Glutamatergic neuron (in vitro differentiated cells): ENCODE measurements at places on chromosomes 2 and 18. TPM values are rescaled to one million over a fixed set of nuclear protein-coding genes. Genes with fewer than 3 reads are reported as not detected.

Gene ARMC9
- 19.3 TPM for total RNA-seq

Gene DUSP2
- total RNA-seq: 0.34 TPM

Gene DHX57
- 38.6 TPM for total RNA-seq

DNA sequence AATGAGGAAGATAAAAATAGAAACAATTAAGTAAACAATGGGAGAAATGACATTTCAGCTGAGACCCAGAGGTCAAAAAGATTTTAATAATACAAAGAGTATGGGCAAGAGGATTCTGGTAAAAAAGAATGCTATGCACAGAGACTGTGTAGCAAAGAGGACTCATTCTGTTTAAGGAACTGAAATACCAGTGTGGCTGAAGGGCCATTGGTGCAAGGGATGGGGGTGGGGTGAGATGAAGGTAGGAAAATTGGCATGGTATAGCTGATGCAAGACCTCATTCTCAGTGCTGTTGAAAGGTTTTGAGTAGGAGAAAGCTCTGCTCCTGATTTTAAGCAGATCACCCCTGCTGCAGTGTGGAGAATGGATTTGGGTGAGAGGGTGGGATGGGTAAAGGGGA is 10.8 kb downstream of the GALNT1 start:
- no peak for DNase-seq
- no peak overlapping the region for H3K4me3 ChIP-seq
- no peak overlapping the region for H3K27ac ChIP-seq
- peaks cover 17% of the 10 kb centered on the region for H3K36me3 ChIP-seq

- no peak overlapping the region for H3K27ac ChIP-seq
- H3K36me3 ChIP-seq: peaks cover 6% of the 10 kb centered on the region
- H3K4me3 ChIP-seq: no peak overlapping the region
- DNase-seq: no peak
Measured at GRCh38 chr18:78794071-78794430, 185.6 kb upstream of the SALL3 start.

DNA sequence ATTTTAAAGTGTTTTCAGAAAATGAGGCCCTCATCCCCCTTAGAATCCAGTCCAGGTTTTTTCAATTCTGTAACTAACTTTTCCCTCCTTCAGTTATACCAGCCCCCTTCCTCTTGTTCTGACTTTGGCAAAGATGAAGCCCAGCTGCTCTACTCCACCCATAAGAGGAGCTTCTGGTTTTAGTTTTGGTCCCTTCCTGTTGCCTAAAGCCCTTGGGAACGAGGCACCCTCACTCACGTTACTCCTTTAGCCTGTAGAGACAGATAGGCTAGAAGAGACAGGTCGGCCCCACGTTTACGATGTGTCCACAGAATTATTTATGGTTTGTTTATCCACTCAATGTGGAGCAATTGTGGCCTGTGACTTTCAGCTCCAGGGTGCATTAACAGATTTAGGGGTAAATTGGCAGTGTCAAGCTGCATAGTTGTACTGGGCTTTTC is 454.2 kb upstream of the TNP1 start:
- H3K4me3 ChIP-seq: no peak overlapping the region
- no peak overlapping the region for H3K27ac ChIP-seq
- no peak for DNase-seq
- peaks cover 2% of the 10 kb centered on the region for H3K27me3 ChIP-seq
- peaks cover 8% of the 10 kb centered on the region for H3K36me3 ChIP-seq

DNA sequence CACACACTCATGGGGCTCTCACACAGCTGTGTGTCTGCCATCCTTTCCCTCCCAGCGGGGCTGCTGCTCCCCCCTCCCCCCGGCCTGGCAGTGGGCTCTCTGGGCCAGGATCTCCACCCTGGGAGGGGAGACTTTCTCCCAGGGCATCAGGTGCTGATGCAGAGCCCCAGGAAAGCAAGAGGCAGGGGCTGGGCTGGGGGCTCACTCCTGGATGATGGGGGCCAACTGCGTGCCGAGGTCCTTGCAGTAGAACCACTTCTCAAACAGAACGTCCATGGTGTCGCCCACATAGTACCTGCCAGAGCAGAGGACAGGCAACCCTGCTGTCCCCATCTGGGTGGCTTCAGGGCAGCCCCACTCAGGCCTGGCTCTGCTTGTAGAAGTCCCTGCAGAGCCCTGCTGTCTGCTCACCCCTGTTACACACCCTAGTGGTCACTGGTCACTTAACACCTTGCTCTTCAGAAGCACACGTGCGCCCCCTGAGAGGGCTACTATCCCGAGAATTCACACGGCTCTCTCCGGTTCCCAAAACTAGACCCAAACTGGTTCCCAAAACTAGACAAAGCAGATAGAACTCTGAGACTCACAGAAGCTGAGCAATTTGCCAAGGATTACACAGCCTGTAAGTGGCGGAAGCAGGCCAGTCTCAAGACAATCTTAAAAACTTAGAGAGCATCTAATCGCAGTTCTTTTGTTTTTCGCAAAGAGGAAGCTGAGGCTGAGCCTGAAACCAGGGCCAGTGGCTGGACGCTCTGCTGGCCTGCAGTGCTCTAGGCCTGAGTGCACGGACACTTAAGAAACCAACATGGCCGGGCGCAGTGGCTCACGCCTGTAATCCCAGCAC is 6.6 kb upstream of the OXER1 start:
- H3K36me3 ChIP-seq: peaks cover 6% of the 10 kb centered on the region
- H3K27ac ChIP-seq: no peak overlapping the region
- H3K4me1 ChIP-seq: peaks cover 3% of the 10 kb centered on the region
- H3K4me3 ChIP-seq: no peak overlapping the region
- H3K27me3 ChIP-seq: peaks cover 8% of the 10 kb centered on the region

GRCh38 chr18:72187956-72188355 is 356.2 kb downstream of the CBLN2 start:
- no peak overlapping the region for H3K27ac ChIP-seq
- no peak for DNase-seq
- no peak overlapping the region for H3K4me3 ChIP-seq
- no peaks in the 10 kb centered on the region for H3K36me3 ChIP-seq
- H3K4me1 ChIP-seq: no peaks in the 10 kb centered on the region

DNA sequence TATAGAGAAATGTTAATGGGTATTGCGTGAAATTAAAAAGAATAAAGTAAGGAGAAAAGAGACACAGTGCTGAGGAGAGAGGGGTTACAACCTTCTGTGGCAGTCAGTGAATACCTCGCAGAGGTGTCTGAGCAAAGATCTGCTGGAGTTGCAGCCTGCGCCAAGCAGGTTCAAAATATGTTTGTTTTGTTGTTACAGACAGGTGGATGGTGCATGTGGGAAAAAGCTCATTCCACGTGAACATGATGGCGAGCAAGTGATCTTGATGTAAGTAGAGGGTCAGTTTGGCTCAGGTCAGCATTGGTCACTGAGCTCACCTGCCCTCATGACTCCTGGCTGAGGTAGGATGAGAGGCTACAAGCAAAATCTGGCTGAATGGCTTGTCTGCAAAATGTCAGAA is 66.2 kb downstream of the SOX11 start:
- no peak for DNase-seq
- no peak overlapping the region for H3K27ac ChIP-seq
- H3K27me3 ChIP-seq: no peaks in the 10 kb centered on the region
- H3K4me1 ChIP-seq: peaks cover 5% of the 10 kb centered on the region

DNA sequence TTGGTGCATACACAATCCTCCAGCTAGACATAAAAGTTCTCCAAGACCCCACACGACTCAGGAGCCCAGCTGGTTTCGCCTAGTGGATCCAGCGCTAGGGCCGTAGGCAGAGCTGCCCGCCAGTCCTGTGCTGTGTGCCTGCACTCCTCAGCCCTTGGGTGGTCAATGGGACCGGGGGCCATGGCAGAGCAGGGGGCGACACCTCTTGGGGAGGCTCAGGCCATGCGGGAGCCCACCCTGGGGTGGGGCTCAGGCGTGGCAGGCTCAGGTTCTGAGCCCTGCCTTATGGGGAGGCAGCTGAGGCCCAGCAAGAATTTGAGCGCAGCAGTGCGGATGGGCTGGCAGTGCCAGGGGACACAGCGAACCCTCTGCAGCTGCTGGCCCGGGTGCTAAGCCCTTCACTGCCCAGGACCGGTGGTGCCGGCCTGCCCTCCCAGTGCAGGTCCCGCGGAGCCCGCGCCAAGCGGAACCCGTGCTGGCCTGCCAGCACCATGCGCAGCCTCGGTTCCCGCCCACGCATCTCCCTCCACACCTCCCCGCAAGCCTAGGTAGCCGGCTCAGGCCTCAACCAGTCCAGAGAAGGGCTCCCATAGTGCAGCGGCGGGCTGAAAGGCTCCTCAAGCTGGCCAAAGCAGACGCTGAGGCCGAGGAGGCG is 1566.6 kb upstream of the SLC39A10 start:
- no peak for DNase-seq
- no peaks in the 10 kb centered on the region for H3K36me3 ChIP-seq
- no peaks in the 10 kb centered on the region for H3K27me3 ChIP-seq
- H3K4me3 ChIP-seq: no peak overlapping the region
- H3K27ac ChIP-seq: no peak overlapping the region

- no peak overlapping the region for H3K4me3 ChIP-seq
- H3K4me1 ChIP-seq: peaks cover 13% of the 10 kb centered on the region
- no peak overlapping the region for H3K27ac ChIP-seq
Measured at GRCh38 chr2:10054976-10055375, 11.6 kb downstream of the KLF11 start.

DNA sequence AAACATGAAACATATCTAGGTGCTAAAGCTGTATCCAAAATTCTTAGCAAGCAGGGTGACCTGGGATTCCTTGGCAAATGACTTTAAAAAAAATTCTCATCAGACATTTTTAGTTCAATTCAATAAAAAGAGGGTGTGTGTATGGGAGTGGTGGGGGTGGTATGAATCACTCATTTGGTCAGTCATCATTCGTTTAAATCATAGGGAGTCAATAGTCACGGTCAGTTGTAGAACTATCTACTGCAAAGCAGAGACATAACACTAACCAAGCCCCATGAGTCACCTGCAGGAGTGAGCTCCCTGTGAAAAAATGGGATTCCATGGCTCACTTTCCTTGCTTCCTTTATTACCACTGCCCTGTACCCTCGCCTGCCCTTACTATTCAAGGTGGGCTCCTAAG is 380.6 kb upstream of the TCF4 start:
- DNase-seq: no peak
- H3K27ac ChIP-seq: no peak overlapping the region
- no peaks in the 10 kb centered on the region for H3K27me3 ChIP-seq
- peaks cover 4% of the 10 kb centered on the region for H3K4me1 ChIP-seq

- H3K27me3 ChIP-seq: peaks cover 1% of the 10 kb centered on the region
- H3K27ac ChIP-seq: no peak overlapping the region
- no peak for DNase-seq
- peaks cover 5% of the 10 kb centered on the region for H3K4me1 ChIP-seq
Measured at GRCh38 chr18:34551824-34552223, 158.3 kb upstream of the DTNA start.

DNA sequence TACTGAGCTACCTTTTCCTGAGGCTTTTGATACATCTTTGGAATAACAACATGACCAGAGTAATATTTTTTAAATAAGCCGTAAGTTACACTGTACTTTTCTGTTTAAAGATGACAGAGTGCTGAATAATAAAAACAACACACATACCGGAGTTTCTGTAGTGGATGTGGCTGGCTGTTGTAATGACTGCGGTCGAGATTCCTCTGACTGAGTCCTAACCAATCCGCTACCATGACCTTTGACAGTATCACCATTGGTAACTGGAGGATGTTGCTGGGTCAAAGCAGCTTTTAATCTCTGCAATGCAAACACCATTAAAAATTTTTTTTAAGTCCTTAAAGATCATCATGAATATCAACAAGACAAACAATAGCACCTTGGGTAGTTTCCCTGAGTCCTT is 70.7 kb downstream of the ATF2 start:
- no peak for DNase-seq
- peaks cover 1% of the 10 kb centered on the region for H3K4me1 ChIP-seq
- no peak overlapping the region for H3K4me3 ChIP-seq
- H3K27me3 ChIP-seq: no peaks in the 10 kb centered on the region

- H3K27me3 ChIP-seq: no peaks in the 10 kb centered on the region
- H3K4me3 ChIP-seq: no peak overlapping the region
- no peak overlapping the region for H3K27ac ChIP-seq
- no peaks in the 10 kb centered on the region for H3K36me3 ChIP-seq
- DNase-seq: no peak
Measured at GRCh38 chr2:121788685-121789084, 33.2 kb downstream of the TSN start.

DNA sequence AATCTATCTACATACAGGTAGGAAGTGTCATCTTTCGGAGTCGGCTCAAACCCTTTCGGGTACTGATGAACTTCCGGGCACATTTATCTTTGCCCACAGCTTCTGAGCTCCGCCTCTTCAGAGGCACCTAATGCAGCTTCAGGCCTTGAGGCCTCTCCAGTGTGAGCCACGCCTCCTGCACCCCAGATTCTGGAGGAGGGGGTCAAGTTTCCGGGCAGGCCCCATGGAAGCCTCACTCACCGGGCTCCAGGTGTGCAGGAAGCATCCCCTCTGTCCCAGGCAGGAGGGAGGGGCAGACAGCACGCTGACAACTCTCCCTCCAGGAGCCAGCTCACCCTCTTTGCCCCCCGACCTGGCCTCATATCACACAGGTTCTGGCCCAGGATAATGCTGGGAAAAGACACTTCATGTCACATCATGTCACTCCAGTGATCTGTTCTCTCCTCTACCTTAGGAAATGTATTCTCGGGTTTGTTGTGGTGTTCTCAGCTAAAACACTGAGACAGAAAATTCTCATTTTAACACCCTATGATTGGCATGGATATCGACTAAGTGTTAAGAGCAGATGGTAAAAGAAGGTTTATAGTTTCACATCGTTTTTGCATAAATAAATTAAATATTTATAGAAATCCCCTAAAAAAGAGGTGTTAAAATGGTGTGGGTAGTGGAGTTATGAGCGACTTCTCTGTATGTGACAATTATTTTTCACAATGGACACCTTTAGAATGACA is 46.2 kb upstream of the COPS8 start:
- H3K36me3 ChIP-seq: no peaks in the 10 kb centered on the region
- H3K27me3 ChIP-seq: peaks cover 1% of the 10 kb centered on the region
- H3K4me3 ChIP-seq: no peak overlapping the region
- peaks cover 2% of the 10 kb centered on the region for H3K4me1 ChIP-seq
- H3K27ac ChIP-seq: no peak overlapping the region

GRCh38 chr2:152352616-152353015 is 17.6 kb downstream of the FMNL2 start:
- peaks cover 2% of the 10 kb centered on the region for H3K27me3 ChIP-seq
- no peak overlapping the region for H3K4me3 ChIP-seq
- no peak for DNase-seq
- peaks cover 43% of the 10 kb centered on the region for H3K4me1 ChIP-seq

DNA sequence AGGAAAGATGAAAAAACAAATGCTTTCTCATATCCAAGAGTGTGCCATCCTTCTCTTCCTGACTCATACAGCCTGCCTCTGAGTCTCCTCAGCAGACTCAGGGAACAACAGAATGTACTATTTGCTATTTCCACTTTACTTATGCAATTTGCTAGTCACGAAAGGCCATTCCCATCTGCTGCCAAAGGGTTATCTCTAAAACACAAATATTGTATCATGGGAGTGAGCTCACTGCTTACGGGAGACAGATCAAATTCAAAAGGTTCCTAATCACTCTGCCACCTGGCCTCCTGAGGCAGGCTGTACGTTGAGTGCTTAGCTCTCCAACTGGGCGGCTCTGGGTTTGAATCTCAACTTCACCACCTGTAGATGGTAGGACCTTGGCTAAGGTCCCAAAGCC is 92.0 kb downstream of the GAREM1 start:
- no peak for DNase-seq
- no peaks in the 10 kb centered on the region for H3K36me3 ChIP-seq
- H3K27me3 ChIP-seq: no peaks in the 10 kb centered on the region
- no peaks in the 10 kb centered on the region for H3K4me1 ChIP-seq
- no peak overlapping the region for H3K27ac ChIP-seq
